CD4-positive, alpha-beta T cell treated with Interleukin-2 at 100 ng/mL for 4 hours (primary cell): ENCODE measurements at places on chromosomes 13 and 19.

DNA sequence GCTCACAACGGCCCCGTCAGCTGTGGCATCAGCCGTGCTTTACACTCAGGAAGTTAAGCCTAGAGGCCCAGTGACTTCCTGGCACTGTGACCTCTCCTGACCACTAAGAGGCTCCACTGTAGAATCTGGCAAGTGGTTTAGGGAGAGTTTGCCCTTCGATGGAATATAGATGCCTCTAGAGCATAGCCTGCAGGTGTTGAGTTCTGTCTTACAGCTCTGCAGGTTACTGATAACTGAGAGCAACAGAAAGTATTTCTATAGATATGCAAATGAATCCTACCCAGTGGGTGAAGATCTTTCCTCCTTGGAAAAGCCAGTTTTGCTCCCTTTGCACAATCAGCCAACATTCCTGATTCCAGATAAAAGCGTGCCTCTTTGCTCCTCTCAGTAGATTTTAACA, 35.8 kb downstream of the ATP12A start:
- no peak for DNase-seq

DNA sequence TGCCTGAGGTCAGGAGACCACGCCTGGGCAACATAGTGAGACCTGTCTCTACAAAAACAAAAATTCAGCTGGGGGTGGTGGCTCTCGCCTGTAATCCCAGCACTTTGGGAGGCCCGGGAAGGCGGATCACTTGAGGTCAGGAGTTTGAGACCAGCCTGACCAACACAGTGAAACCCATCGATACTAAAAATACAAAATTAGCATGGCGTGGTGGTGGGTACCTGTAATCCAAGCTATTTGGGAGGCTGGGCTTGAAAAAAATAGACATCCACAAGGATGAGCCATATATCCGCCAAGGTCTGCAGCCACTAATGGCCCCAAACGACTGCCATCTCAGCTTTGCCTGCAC, 3.1 kb downstream of the RPS16 start:
- no peak for DNase-seq

- peak; percentile 80 for DNase-seq
Observed at GRCh38 chr19:7869453-7869909, 4.7 kb downstream of the PRR36 start.

GRCh38 chr13:111431206-111431605, 110.8 kb downstream of the TEX29 start:
- no peak for DNase-seq

- DNase-seq: no peak
Observed at GRCh38 chr13:97308735-97309429, 86.7 kb downstream of the MBNL2 start.

DNA sequence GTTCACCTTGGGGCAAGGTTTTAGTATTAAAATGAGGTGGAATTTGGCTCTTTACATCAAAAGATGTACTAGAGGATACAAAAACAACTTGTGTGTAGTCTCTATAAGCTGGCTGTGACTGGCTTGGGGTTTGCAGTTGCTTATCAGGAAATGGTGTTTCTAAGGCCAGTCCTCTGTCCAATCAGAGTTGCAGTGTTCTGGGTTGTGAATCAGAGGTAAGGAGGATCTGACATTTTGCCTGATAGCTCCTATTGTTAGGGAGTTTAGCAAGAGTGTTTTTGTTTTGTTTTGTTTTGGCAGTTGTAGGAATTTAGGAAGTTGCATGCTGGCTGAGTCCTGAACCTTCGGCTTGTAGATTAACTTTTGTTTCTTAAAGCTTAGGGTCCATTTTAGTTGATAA, 20.1 kb upstream of the ESD start:
- DNase-seq: no peak

- no peak for DNase-seq
Observed at GRCh38 chr13:73618275-73618865, 515.8 kb downstream of the KLF12 start.
